ENCODE measurements at places on chromosomes 5 and 9.

DNA sequence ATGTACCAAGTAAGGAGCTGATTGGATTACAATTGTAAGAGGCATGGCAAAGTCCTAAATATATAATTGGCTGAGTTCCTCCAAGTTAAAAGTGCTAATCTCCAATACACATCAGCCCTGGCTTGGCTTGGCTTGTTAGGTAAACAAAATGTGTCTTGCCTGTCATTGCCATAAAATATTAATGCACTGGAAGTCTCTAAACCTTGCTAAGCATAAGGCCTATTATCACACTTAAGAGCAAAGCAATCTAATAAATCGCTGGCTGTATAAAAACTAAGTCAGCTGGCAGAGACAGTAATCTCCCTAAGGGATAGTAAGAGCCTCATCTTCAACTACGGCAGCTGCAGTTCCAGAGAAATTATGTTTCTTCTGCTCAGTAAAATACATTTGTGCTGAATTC is 418.6 kb upstream of the GRAMD2B start:
- DNase-seq, result no peak

GRCh38 chr5:123147128-123147715 is 58.2 kb downstream of the PRDM6 start:
- DNase-seq, result no peak

- no peak for DNase-seq
These were observed 29.6 kb downstream of the LHX2 start for GRCh38 chr9:124040935-124041816.

GRCh38 chr5:27038476-27038875 is at the start of gene CDH9:
Gene CDH9, minus strand, starts transcription at chr5:27038586. Its CDS starts 50,253 bp downstream, at chr5:26988333.
- DNase-seq, result peak; percentile 69

GRCh38 chr5:158309088-158309807 is 450.3 kb upstream of the CLINT1 start:
- DNase-seq, result no peak

GRCh38 chr5:132215329-132215728 is 12.3 kb downstream of the P4HA2 start:
- DNase-seq, result peak; percentile 89

GRCh38 chr5:17436350-17436749 is 61.7 kb upstream of the TAF11L2 start:
- peak; percentile 41 for DNase-seq

DNA sequence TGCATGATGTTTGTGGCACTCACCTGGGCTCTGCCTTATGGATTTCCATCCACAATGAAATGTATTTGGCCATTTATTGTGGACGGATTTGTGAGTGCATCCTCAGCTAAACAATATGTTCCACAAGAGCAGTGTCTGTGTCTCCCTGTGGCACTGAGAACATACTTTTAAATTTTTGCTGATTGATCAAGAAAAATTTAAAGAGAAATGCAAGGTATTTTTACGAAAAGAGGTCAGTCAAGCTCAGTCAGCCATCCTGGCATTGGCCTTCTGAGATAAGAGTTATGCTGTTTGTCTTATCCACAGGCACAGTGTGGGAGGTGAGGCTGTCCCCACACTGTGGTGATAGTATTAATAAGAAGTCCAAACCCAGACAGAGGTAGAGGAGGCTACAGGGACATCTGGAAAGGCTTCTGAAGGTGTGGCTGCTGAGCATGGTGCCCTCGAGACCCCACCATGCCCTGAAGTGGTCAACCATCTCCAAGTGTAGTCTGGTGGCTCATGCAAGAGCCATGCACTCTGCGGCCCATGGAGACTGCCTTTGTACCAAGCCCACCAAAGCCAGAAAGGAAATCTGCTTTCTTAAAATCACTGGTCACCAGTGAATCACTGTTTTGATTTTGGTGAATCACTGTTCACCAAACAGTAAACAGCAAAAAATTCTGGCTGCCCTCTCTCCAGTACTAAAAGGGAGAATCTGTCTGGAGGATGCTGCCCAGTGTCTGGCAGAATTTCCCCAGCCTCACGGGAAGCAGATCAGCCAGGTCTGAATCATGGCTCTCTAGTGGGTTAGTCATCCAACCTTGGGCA is 28.8 kb downstream of the SPOCK1 start:
- no peak for DNase-seq

GRCh38 chr9:35854091-35854762 is 16.0 kb downstream of the OR13J1 start:
- DNase-seq, result no peak

GRCh38 chr9:68798423-68798822 is 93.4 kb downstream of the PIP5K1B start:
- no peak for DNase-seq

DNA sequence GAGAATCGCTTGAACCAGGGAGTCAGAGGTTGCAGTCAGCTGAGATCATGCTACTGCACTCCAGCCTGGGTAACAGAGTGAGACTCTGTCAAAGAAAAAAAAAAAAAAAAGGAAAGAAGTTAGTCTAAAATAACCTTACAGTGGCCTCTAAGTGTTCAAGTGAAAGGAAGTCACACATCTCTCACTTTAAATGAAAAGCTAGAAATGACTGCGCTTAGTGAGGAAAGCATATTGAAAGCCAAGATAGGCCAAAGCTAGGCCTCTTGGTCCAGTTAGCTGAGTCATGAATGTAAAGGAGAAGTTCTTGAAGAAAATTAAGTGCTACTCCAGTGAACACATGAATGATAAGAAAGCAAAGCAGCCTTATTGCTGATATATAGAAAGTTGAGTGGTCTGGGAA is 38.1 kb downstream of the ITGA1 start:
- no peak for DNase-seq

- peak; percentile 61 for DNase-seq
These were observed 7.0 kb downstream of the NOTCH1 start for GRCh38 chr9:136538599-136539426.

DNA sequence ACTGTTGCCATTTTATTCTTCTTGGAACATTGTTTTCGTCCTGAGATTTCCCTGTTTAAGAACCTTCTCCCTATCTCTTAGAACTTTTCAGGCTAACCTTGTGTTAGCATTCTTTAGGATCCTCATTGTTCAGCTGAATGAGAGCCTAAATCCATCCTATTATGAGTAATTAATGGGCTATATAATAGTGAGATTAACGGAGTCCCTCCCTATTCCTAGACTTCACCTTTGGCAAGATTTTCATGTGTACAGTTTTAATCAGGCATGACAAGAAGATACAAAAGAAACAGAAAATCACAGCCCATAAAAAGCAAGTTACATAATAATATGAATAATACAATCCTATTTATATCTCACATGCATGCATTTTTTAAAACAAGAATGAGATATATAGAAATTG is 9.1 kb upstream of the MSMP start:
- DNase-seq, result no peak

- DNase-seq, result no peak
These were observed 152.1 kb downstream of the CRB2 start for GRCh38 chr9:123508048-123508447.

DNA sequence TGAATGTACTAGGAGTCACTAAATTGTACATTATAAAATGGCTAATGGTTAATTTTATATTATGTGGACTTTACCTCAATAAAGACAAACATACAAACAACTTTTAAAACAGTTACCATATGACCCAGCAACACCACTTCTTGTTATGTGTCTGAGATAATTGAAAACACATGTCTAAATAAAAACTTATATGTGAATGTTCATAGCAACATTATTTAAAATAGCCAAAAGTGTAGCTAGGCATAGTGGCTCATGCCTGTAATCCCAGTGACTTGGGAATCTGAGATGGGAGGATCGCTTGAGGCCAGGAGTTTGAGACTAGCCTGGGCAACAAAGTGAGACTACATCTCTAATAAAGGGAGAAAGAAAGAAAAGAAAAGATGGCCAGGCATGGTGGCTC is 22.9 kb downstream of the SLC35A4 start:
- DNase-seq, result no peak

- DNase-seq, result peak; percentile 16
These were observed 53.5 kb upstream of the MCCC2 start for GRCh38 chr5:71533615-71534014.

DNA sequence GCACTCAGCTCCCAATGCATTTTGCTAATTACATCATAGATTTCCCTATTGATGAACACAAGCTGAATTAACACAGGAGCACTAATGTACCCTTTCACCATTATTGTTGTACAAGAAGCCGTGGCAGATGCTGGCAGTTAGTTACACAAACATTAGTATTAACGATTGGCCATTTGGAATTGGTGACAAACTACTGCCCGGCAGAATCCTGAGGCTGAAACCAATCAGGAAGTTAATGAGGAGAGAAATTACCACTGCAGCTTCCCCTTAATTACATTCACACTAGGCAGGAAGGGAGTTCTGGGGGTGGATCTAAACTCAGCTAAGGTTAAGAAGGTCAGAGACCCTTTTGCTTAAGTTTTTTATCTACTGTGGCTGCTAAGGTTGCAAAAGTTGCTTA is 9.6 kb upstream of the DMRT3 start:
- no peak for DNase-seq

DNA sequence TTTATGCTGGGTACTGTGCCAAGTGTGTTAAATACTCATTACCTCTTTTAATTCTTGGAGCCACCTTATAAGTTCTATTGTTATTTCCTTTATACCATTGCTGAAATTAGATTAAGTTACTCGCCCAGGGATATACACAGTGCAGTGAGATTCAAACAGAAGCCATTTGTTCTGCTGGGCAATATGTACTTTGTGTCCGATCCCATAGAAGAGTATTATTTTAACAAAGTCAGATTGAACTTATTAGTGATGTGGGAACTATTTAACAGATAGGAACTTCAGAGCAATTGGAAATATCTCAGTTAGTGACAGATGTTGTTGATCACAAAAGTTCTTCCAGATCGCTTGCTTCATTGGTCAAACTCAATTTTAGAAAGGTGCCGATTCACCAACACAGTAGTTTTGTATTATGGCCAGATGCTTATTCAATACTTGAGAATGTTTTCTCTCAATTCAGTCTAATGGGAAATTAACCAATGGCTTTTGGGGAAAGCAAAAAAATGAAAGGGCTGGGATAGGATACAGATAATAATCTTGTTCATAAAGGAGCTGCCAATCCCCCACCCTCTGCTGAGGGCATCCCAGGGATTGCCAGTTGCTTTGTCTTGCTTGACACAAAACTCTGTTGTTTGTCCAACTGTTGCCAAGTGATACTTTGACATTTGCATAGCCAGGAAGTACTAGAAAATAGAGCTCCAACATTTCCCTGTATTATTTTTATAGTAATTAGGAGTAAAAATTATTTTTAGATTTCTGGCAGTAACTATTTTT is 94.8 kb upstream of the SEMA6A start:
- DNase-seq, result peak; percentile 85

DNA sequence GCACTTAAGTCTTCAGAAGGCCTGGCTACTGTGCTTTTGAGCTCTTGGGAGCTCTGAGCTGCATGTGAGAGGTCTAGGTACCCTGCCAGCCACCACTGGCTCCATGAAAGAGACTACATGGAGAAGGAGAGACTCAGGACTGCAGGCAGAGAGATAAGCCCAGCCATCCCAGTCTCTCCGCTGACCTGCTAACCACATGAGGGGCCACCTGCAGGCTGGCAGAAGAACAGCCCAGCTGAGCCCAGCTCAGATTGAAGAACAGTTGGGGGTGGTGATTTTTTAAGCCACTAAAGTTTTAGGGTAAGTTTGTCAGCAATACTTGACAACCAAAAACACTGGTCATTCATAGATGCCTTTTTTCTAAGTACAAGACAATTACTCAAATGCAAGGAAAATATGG is 205.0 kb upstream of the PRDM9 start:
- DNase-seq, result no peak

GRCh38 chr5:14893381-14893780 is 21.8 kb upstream of the ANKH start:
- DNase-seq, result no peak

GRCh38 chr5:72662305-72662704 is 154.2 kb upstream of the TNPO1 start:
- DNase-seq, result no peak

GRCh38 chr5:159995907-159996306 is 13.0 kb upstream of the TTC1 start:
- DNase-seq, result no peak

GRCh38 chr5:54610197-54610944 is 92.8 kb downstream of the SNX18 start:
- DNase-seq, result no peak

DNA sequence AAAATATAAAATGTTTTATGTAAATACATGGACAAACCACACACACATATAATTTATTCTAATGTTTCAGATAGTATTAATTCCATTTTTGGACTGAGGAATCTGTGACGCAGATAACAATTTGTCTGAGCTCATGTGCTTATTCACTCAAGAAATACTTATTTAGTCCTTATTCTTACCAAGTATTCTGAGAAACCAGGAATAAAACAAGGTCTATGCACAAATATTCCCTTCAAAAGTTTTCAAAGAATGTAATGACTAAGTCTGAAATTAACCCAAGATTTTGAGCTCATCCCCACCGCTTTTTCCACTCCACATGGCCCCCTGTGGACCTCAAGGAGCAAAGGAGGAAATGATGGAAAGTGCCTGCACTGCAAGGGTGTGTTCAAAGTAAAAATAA is 1022.3 kb downstream of the EFNA5 start:
- DNase-seq, result no peak

GRCh38 chr5:87899208-87899661 is 369.4 kb downstream of the TMEM161B start:
- DNase-seq, result peak; percentile 85

GRCh38 chr5:34827588-34828506 is 11.1 kb upstream of the TTC23L start:
- no peak for DNase-seq

DNA sequence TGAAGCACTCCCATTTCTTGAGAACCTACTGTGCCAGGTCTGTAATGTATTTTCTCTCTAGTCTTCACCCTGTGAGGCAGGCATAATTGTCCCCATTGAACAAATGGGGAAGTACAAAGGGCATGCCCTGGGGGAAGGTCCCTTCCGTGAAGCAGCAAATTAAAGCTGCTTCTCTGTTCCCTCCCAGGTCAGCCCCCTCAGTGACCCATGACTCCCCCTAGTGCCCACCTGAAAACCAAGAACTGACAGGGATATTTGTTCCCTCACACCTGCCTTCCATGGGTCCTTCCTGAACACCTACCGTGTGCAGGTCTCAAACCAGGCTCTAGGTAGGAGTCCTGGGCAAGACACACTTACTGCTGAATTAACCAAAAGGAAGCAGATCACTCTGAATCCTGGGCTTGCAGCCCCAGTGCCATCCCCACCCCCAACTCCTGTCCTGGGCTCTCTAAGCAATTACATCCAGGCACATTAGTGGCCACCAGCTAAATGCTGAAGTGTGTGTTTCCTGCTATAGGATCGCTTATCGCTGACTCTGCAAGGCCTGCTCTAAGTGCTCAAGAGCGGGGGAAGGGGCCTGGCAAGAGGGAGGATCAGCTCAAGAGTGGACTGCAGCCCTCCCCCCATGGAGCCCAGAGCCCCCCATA is 254.8 kb downstream of the CDK5RAP2 start:
- no peak for DNase-seq

DNA sequence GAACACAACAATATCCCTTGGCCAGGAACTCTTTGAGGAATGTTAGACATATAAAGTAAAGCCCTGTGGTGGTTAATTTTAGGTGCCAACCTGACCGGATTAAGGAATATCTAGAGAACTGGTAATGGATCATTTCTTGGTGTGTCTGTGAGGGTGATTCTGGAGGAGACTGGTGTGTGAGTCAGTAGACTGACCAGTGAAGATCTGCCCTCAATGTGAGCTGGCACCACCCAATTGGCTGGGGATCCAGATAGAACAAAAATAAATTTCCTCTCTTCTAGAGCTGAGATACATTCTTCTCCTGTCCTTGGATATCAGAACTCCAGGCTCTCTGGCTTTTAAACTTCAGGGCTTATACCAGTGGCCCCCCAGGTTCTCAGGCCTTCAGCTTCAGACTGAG is 56.2 kb upstream of the TNPO1 start:
- no peak for DNase-seq

- DNase-seq, result no peak
These were observed 73.3 kb downstream of the INSL6 start for GRCh38 chr9:5112109-5112592.
